ENCODE measurements at places on chromosomes 6 and 20. TPM values are rescaled to one million over a fixed set of nuclear protein-coding genes. Genes with fewer than 3 reads are reported as not detected.

The SLC17A1 gene
- not detected for total RNA-seq

- DNase-seq, result no peak
Observed at GRCh38 chr6:111784433-111784832, 88.8 kb downstream of the FYN start.

GRCh38 chr6:128686084-128686483 lies 165.7 kb upstream of the PTPRK start:
- no peak for DNase-seq

- no peak for DNase-seq
Observed at GRCh38 chr6:47663462-47664216, 34.7 kb upstream of the ADGRF4 start.

GRCh38 chr6:125262016-125263013 lies 39.5 kb downstream of the HDDC2 start:
- no peak for DNase-seq

- no peak for DNase-seq
Observed at GRCh38 chr20:48799328-48800105, 28.3 kb downstream of the PREX1 start.

All from dorsolateral prefrontal cortex (tissue), 122 donors.